Stimulated activated CD4-positive, alpha-beta T cell treated with anti-CD3 and anti-CD28 coated beads, Interleukin-12 subunit alpha, Interleukin-12 subunit beta, amount 100 ng/mL, for 4 hours (primary cell): ENCODE measurements at places on chromosomes 16 and 17.

DNA sequence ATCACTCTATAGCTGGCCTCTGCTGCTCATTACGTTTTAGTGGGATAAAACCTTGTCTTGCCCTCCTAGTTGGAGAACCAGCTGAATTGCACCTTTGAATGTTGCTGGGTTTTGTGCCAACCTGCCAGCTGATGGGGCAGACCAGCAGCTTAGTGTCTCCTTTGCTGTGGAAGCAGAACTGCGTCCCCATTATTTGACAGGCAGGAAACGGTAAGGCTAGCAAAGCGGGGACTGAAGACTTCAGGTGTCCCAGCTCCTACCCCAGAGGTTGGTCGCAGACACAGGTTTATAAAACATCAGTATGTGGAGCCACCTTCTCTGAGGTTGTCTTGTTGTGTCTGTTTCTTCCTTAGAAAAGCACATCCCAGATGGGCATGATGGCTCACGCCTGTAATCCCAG lies 158.1 kb downstream of the PRKCA start:
- no peak for DNase-seq

DNA sequence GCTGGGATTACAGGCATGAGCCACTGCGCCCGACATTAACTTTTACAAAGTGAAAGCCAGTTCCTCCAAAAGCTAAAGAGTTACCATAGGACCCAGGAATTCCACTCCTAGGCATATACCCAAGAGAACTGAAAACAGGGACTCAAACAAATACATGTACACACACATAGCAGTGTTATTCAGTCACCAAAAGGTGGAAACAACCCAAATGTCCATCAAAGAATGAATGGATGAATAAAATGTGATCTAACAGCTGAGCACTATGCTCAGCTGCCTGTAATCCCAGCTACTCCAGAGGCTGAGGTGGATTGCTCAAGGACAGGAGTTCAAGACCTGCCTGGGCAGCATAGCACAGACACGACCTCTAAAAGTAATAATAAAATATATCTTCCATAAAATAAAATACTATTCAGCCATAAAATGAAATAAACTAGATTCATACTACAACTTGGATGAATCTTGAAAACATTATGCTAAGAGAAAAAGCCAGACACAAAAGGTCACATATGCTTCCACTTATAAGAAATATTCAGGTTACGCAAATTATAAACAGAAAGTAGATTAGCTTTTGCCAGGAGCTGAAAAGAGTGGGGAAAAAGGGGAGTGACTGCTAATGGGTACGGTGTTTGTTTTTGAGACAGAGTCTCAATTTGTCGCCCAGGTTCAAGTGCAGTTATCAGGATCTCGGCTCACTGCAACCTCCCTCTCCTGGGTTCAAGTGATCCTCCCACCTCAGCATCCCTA lies 9.3 kb upstream of the USP7 start:
- DNase-seq = no peak

DNA sequence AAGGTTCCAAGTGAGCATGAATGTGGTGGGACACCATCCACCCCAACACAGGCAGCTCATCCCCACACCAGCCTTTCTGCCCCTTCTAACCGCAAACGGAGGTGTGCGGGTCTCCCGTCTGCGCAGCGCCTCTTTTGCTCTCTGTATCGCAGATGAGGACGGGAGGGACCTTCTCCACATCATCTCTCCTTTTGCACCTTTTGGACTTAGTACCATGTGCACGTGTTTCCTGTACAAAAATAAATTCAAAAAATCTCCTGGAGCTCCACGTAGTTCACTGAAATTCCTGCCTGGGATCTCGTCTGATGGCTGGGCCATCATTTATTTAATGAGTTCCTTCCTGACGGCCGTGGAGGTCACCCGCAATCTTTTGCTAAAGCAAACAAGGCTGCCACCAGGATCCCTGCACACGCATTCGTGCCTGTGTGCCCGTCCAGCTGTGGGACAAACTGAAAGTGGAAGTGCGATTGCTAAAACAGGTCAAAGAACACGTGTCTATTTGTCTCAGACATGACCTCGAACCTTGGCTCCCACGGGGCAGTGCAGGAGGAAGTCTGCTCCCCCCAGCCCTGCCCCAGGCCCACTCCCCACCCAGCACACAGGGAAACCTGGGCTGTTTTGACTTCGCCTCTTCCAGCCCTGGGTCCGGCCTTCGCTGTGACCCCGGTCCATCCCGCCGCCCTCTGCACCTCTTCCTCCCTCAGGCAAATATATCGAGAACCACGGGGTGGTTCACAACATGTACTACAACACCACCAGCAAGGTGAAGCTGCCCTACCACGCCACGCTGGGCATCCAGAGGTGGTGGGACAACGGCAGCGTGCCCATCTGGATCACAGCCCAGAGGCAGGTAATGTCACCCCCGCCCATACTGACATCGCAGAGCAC lies 2.3 kb downstream of the ENPP7 start:
- no peak for DNase-seq

- peak; percentile 25 for DNase-seq
Measured at GRCh38 chr16:81873843-81874752, 95.0 kb downstream of the PLCG2 start.

GRCh38 chr16:17448640-17449638 lies 21.8 kb downstream of the XYLT1 start:
- no peak for DNase-seq

DNA sequence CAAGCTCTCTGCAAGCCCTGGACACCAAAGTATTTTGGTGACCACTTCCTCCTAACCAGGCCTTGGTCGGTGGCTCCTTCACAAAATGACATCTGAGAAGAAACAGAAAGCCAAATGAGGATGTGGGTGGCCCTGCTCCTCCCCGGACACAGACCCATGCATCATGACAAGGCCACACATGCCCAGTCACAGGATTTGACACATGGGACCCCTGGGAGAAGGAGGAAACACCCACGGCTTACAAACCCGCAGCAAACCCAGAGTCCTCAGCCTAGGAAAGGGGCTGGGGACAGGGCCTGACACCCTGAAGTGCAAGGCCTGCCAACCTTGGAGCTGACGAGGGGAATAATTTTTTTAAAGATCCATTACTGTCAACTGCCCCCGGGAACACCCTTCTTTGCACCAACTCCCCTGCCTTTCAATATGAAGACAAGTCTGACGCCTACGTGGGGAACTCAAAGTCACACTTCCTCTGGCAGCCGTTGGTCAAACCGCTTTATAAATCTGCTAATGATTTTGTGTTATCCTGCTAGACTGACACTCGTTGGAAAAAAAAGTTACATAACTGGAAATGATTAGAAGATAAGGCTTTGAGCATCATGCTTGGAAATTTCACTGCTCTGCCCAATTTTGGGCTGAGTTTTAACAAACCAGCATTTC lies 41.3 kb downstream of the GAS7 start:
- no peak for DNase-seq

GRCh38 chr17:45282683-45283644 lies 21.1 kb upstream of the SPATA32 start:
- DNase-seq = no peak

DNA sequence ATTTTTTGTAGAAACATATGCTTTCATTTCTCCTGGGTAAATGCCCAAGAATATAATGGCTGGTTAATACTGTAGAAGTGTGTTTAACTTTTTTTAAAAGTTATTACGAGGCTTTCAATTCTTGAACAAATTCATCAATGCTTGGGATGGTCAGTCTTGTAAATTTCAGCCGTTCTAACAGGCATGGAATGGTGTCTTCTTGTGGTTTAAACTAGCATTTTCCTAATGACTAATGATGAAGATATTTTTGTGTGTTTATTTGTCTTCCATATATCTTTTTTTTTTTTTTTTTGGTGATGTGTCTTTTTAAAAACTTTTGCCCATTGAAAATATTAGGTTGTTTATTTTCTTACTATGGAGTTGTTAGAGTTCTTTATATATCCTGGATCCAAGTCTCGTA lies 67.1 kb downstream of the MGAT5B start:
- no peak for DNase-seq

- DNase-seq = no peak
Measured at GRCh38 chr16:2086812-2087747, 39.3 kb downstream of the TSC2 start.
